NCI-H460 (cell line): ENCODE measurements at places on chromosomes 7 and 10. TPM values are rescaled to one million over a fixed set of nuclear protein-coding genes. Genes with fewer than 3 reads are reported as not detected.

Gene NKX1-2
- total RNA-seq: 0.02 TPM in 1 of 2 replicates, not detected in the other

Gene ARID5B
- 1.4 and 1.5 TPM in 2 replicates for total RNA-seq

Gene PHYHIPL
- total RNA-seq: not detected in 2 replicates

Gene MYOZ1
- total RNA-seq: not detected in 2 replicates

Gene OR2A12
- total RNA-seq: not detected in 2 replicates

Gene KNDC1
- total RNA-seq: 0.09 and 1.1 TPM in 2 replicates

Gene ADAM8
- total RNA-seq: 2.5 and 3.7 TPM in 2 replicates

Gene GPR26
- not detected in 2 replicates for total RNA-seq

Gene SEMA3A
- 61.7 and 73.9 TPM in 2 replicates for total RNA-seq

Gene SUN1
- 70.7 and 78.1 TPM in 2 replicates for total RNA-seq

Gene GRB10
- 19.5 and 24.7 TPM in 2 replicates for total RNA-seq

Gene CPA2
- 0.59 and 0.75 TPM in 2 replicates for total RNA-seq

Gene AKR1D1
- total RNA-seq: not detected in 2 replicates

Gene H2BK1
- not detected in 2 replicates for total RNA-seq

Gene LRMDA
- 0.95 and 0.99 TPM in 2 replicates for total RNA-seq

Gene VAX1
- total RNA-seq: 0.25 and 0.40 TPM in 2 replicates

Gene CTAGE15
- total RNA-seq: not detected in 2 replicates

Gene GDI2
- 250 and 279 TPM in 2 replicates for total RNA-seq

Gene SH3PXD2A
- 0.81 and 0.82 TPM in 2 replicates for total RNA-seq

Gene PAX4
- not detected in 2 replicates for total RNA-seq

Gene MAGI2
- total RNA-seq: 1.1 and 1.7 TPM in 2 replicates

Gene NRCAM
- total RNA-seq: 130 and 158 TPM in 2 replicates

Gene IDI2
- not detected in 2 replicates for total RNA-seq

Gene NPY4R2
- total RNA-seq: not detected in 2 replicates

Gene HOXA3
- 4.4 and 5.8 TPM in 2 replicates for total RNA-seq

Gene VSTM4
- not detected in 2 replicates for total RNA-seq

Gene DYNC1I1
- not detected in 2 replicates for total RNA-seq

Gene GOT1
- 152 and 157 TPM in 2 replicates for total RNA-seq

Gene IL6
- 207 and 227 TPM in 2 replicates for total RNA-seq

Gene SEPTIN14
- total RNA-seq: not detected in 2 replicates

Gene SPDYE16
- not detected in 2 replicates for total RNA-seq

Gene CLDN3
- total RNA-seq: 1.0 and 1.7 TPM in 2 replicates

Gene SCIN
- not detected in 2 replicates for total RNA-seq

Gene TMEM184A
- total RNA-seq: 6.4 and 6.7 TPM in 2 replicates

Gene SUN3
- not detected in 2 replicates for total RNA-seq

Gene UPK3BL2
- 5.0 and 11.7 TPM in 2 replicates for total RNA-seq

Gene CRTAC1
- not detected in 2 replicates for total RNA-seq

Gene GLCCI1
- 4.6 and 8.0 TPM in 2 replicates for total RNA-seq

Gene HOXA9
- 5.1 and 7.8 TPM in 2 replicates for total RNA-seq

Gene CACNB2
- 2.5 and 2.6 TPM in 2 replicates for total RNA-seq

Gene SPDYE6
- total RNA-seq: not detected in 2 replicates

Gene PDE6C
- not detected in 2 replicates for total RNA-seq

Gene TEX36
- total RNA-seq: not detected in 2 replicates

Gene MSMB
- total RNA-seq: not detected in 2 replicates

Gene CYP26C1
- total RNA-seq: 0.10 and 0.23 TPM in 2 replicates

Gene FAM25G
- total RNA-seq: not detected in 2 replicates

Gene TMEM254
- total RNA-seq: 31.6 and 41.9 TPM in 2 replicates

Gene TNS3
- total RNA-seq: 20.0 and 20.6 TPM in 2 replicates

Gene PNLIPRP3
- not detected in 2 replicates for total RNA-seq

Gene ITIH5
- not detected in 2 replicates for total RNA-seq

Gene OR2A7
- not detected in 2 replicates for total RNA-seq

Gene ACBD7
- 2.0 and 2.2 TPM in 2 replicates for total RNA-seq

Gene ECHDC3
- total RNA-seq: 15.7 and 20.1 TPM in 2 replicates

Gene TRIM73
- total RNA-seq: 0.78 and 1.4 TPM in 2 replicates

Gene NYAP1
- 0.47 and 1.2 TPM in 2 replicates for total RNA-seq

Gene ASB10
- total RNA-seq: not detected in 2 replicates

Gene PPP2R2D
- 38.4 and 40.3 TPM in 2 replicates for total RNA-seq
